ENCODE measurements at places on chromosomes 13 and 19.
A peak's percentile ranks its signal among the peaks of the same experiment; 100 is the strongest.

DNA sequence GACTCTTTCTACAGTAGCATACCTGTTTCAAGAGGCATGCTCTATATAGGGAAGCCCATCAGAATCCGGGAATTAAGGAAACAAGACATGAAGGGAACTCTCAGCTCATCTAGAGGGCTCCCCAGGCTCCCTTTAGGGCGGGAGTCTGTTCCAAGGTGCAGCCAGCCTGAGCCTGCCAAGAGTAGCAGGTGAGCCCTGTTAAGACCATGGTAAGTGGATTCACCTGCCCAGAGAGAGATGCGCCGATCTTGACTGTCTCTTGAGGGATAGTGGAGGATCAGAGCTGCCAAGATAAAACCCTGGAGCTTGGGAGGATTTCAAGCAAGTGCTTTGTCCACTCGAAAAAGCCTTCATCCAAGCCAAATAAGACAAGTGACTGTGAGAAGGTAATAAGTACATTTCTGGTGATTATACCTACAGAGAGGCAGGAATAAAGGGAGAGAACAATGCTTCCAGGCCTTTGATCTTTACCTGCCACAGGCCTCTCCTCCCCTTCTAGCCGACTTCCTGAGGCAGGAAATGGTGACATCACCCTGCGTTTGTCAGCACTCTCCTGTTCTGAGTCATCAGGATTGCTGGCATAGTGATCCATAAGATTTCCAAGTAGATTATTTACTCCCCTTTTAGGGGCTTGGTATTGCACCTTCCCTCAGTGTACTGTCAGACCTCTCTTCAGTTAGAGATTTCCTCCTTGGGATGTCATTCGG is 31.5 kb downstream of the KLF5 start:
- DNase-seq = no peak

DNA sequence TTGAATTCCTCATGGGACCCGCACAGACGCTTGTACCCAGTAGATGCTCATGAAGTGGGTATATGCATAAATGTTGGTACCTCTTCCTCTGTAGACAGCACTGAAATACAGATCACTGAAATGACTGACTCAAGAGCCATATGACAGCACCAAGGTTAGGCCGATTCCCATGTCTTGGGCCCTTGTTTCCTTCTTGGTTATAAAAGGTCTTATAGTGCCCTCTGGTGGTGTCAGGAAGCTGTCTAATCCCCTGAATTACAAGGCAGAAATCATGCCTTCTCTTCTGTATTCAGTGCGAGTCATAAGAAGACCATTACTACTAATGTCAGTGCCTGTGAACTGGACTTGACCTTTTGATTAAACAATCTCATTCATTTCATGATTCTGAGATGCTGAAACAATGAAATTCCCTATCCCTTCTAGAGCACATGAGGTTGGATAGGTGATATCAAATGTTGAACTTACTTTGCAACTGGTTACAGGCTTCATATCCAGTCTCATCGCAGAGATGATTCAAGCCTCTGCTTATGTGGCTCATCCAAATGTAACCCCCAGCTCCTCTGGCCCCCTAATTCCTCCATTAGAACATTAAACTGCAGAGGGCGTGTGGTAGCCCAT is 59.7 kb downstream of the SPATA13 start:
- DNase-seq = peak; percentile 65

DNA sequence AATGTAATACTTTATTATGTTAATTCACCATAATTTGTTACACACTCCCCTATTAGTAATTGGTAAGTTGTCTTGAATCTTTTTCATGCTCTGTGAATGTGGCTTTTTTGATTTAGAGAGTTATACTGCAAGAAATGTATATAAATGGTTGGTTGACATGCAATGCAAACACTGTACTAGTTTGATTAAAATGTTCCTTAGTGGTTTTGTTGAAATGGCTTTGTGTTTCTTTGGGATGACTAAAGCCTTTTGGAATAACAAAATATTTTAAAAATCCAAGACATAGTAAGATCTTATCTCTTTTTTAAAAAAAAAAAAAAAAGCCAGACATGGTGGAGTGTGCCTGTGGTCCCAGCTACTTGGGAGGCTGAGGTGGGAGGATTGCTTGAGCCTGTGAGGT is 10.5 kb downstream of the LAMP1 start:
- DNase-seq = no peak

DNA sequence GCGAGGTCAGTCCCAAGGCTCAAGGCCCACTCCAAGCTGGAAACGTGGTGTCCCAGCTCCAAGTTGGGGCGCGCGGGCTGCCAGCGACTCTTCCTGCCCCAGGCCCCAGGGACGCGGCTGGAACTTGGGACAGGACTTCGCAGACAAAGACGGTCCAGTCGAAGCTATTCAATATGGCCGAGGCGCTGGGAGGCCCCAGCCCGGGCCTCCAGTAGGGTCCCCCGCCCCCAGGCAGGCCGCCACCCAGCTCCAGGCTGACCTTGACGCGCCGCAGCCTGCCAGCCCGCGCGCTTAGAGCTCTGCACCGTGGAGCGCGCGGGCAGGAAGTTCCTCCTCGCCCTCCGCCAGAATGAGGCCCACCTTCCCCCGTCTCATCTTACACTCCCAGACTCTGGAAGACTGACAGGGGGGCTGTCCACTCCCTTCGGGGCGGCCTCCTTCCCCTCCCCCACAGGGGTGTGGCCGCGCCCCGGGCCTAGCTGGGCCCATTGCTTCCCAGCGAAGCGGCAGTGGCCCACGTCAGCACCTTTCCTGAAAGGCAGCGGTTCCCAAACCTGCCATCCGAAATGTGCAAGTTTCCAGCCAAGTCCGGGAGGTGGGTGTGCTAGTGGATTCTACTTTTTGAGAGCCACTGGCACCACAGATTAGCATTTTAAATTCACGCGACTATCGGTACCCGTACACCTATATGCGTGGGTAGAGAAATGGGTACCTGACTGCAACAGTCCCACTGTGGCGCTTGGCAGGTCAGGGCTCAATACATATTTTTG is at the start of gene CCDC8:
CCDC8 (minus strand) TSS at position 303 of the 770 bp plus-strand sequence. CDS start 754 bp downstream, outside the sequence.
- DNase-seq = no peak

GRCh38 chr19:13092158-13092543 is 10.5 kb downstream of the LYL1 start:
- no peak for DNase-seq

DNA sequence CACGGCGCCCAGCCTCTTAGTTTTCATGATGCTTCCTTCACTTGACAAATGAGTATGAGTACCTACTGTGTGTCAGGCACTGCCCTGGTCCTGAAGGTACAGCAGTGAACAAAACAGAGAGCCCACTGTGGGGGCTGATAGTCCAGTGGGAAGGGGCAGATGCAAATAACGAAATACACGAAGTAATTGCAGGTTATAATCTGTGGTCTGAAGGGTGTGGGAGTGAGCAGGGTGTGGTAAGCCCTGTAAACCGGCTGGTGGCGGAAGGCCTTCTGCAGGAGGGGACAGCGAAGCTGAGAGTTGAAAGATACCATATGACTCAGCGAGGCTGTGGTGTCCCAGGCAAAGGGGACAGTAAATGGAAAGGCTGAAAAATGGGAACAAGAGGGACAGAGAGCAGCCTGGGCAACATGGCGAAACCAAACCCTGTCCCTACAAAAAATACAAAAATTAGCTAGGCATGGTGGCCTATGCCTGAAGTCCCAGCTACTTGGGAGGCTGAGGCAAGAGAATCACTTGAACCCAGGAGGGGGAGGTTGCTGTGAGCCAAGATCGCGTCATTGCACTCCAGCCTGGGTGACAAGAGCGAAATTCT is 60.5 kb downstream of the MAP4K1 start:
- peak; percentile 32 for DNase-seq

DNA sequence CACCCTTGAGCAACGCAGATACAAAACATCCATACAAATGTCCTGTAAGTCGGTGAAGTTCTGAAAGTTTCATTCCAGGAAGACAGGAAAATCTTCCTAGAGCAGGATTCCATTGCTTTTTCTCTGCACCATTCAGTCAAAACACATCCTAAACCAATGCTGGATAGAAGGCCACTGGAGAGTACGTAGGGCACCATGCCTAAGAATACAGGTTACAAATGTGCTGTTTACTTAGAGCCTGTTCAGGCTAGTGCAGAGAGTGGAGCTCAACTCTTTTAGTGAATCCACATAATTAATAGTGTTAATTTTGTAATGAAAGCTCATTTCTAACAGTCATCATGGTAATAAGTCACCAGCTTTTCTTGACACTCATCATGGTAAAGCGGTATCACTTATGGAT is 187.6 kb downstream of the NHLRC3 start:
- DNase-seq = no peak

DNA sequence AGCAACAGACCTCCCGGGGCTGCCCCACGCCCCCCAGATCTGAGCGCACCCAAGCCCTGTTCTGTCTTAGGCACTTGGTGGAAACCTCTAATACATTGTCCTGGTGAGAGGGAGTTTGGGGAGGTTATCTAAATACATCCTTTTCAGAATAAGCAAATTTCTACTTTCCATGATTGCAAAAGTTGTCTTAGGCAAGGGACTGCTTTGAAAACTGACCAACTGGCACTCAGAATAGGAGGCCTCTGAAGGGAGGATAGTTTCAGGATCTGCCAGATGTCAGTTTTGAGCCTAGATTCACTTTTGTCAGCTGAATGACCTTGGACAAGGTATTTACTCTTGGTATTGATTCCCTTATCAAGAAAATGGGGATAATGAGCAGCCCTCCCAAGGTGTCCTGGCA is 11.8 kb downstream of the SERP2 start:
- no peak for DNase-seq

DNA sequence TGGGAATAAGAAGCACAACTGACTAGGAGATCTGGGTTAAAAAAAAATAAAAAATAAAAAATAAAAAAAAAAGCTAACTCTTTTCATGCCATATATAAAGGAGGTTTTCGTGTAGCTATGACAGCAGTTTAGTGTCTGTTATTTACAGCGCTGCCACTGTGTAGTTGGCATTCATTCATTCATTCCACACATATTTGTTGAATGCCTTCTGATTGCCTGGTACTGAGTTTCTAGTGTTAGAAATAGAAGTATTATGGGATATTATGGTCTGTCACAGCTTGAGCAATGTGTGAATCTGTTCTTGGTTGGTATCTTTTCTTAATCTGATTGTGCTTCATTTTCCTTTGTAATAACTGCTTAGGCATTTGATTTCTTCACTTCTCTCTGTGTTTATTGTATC is 237.4 kb downstream of the NBEA start:
- DNase-seq = no peak

- no peak for DNase-seq
Observed at GRCh38 chr13:28171266-28171665, 32.9 kb downstream of the PAN3 start.

GRCh38 chr19:11767633-11768133 is 883 bp downstream of the ZNF441 start:
- no peak for DNase-seq

- no peak for DNase-seq
Observed at GRCh38 chr13:23799945-23800344, 89.3 kb downstream of the MIPEP start.

GRCh38 chr19:10420444-10421239 is at the start of gene PDE4A:
PDE4A (plus strand) TSS chr19:10420538; CDS start chr19:10420765, 227 bp downstream.
- no peak for DNase-seq

- no peak for DNase-seq
Observed at GRCh38 chr19:12187625-12188024, 24.7 kb downstream of the ZNF136 start.

- no peak for DNase-seq
Observed at GRCh38 chr19:34184880-34185491, 12.7 kb downstream of the LSM14A start.

DNA sequence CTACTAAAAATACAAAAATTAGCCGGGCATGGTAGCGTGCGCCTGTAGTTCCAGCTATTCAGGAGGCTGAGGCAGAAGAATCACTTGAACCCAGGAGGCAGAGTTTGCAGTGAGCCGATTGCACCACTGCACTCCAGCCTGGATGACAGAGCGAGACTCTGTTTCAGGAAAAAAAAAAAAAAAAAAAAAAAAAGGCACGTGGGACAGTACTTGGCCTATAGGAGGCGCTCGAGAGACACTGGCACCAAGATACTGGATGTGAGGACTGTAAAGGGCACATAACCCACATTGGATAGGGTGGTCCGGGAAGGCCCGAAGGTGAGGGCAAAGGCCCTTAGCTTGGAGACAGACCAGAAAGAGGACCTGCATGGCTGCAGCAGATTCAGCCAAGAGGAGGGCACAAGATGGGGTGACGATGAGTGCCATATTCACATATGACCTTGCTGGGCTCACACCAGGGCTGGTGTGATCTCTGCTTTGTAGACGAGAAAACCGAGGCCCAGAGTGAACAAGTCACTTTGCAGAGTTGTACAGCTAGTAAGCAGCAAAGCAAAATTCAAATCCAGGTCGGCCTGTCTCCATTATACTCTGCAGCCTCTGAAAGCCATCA is 89.4 kb downstream of the DPF1 start:
- peak; percentile 16 for DNase-seq

- peak; percentile 41 for DNase-seq
Observed at GRCh38 chr19:10288662-10289166, 1.0 kb upstream of the ICAM5 start.

GRCh38 chr19:48992581-48993174 is 431 bp downstream of the GYS1 start:
- DNase-seq = no peak

GRCh38 chr19:30442674-30443073 is 70.5 kb downstream of the ZNF536 start:
- no peak for DNase-seq

- no peak for DNase-seq
Observed at GRCh38 chr19:7921302-7921966, 1.3 kb downstream of the SNAPC2 start.

- no peak for DNase-seq
Observed at GRCh38 chr13:98189841-98190505, 12.9 kb upstream of the RNF113B start.

- DNase-seq = no peak
Observed at GRCh38 chr19:32220951-32221350, 124.5 kb upstream of the ZNF507 start.
